ENCODE measurements at places on chromosomes 13 and 19.

DNA sequence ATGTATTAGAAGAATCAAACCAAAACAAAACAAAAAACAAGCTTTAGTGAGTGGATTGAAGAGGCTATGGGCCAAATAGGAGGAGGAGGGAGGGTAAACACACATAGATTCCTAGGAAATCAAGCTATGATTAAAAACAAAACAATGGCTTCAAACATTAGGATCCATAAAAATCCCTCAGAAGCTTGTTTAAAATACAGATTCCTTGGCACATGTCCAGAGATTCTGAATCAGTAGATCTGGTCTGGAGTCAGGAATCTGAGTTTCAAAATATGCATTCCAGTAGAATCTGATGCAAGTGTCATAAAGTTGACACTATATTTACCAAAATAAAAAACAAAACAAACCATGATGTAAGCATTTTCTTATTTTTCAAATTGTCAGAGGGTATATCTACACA lies 692.8 kb upstream of the SGCG start:
- no peak for DNase-seq

DNA sequence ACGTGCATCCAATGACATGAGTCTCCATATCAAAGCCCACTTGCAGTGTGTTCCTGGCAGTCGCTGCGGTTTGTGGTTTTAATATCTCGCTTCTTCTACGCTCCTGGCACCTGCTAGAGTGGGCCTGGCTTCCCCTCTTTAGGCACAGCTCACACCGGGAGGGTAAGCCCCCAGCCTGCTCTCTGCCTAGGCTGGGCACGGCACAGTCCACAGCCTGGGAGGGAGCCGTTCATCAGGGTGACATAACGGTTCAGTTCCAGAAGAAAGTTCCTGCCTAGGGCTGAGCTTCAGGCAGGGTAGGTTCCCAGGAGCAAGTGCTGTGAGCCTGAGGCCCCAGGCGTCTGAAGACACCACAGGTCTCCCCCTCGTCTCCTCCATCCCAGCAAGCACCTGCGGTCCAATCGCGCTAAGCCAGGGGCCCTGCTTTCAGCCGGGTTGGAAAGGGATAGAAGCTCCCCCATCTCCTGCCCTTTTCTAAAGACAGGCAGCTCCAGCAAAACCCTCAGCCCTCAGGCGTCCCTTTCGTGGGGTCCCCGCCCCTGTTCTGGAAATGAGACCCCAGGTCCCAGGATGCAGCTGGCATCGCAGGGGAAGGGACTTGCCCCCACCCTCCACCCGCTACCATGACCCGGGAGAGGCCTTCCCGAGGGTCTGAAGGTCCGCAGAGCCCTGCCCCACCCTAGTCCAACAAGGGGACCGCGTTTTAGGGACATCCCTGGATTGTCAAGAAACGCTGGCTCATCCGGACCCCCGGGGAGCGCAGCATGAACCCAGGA lies 121.6 kb upstream of the ZNF507 start:
- no peak for DNase-seq

DNA sequence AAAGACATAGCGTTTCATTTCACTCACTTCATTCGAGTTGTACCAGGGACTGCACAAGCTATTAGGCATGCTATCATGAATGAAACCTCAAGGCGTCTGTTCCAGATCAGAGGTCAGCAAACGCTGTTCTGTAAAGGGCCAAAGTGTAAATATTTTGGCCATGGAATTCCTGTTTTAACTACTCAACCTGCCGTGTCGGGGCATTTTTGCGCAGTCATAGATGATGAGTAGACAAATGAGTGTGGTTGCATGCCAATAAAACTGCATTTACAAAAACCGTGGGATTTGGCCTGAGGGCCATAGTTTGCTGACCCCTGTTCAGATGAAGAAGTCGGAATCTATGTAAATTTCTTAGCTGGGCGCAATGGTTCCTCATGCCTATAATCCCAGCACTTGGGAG lies 6.5 kb downstream of the INSR start:
- peak; percentile 70 for DNase-seq

DNA sequence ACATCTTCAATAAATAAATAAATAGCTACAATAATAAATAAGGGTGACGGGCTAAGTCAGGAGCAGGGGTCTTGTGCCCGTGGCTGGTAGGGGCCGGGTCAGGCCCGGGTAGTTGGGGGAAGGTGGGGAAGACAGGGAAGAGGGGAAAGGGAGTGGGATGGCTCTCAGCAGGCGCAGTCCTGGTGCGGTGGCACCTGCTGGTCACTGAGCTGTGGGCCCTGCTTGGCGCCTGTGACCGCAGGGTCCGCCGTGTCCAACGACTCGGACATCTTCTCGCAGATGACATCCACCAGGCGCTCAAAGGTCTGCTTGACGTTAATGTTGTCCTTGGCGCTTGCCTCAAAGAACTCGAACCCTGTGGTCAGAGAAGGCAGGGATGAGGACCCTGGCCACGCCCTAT lies 4.3 kb downstream of the MPV17L2 start:
- no peak for DNase-seq

GRCh38 chr19:28468701-28469459 lies 744.1 kb downstream of the UQCRFS1 start:
- peak; percentile 6 for DNase-seq

DNA sequence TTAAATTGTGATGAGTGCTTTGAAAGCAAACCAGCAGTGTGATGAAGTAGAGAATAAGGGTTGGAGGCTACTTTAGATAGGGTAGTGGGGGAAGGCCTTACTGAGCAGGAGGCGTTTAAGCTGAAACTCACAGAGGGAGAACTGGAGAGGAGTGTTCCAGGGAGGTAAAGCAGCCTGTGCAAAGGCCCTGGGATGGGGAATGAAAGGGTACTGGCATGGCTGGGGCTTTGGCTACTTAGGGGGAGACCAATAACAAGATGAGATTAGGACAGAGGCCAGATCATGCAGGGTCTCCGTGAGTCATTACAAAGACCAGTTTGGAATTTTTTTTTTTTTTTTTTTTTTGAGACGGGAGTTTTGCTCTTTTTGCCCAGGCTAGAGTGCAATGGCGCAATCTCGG lies 1.1 kb downstream of the PPP5C start:
- DNase-seq = no peak

DNA sequence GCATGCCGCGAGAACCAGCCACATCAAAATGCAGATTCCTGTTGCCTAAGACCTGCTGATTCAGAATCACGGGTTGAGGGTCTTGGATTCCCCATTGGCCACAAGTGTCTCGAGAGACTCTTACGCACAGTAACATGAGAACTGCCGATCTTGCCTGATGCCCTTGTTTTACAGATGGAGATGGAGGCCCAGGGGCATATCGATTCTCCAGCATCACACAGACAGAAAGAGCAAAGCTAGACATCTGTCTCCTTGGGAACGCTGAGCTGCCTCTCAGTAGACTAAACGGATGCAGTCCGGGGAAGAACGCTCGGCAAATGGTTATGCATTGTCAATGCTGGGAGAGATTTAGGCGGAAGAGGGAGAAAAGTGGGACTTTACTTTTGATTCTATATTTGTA lies 5.4 kb downstream of the NLRP12 start:
- DNase-seq = no peak

DNA sequence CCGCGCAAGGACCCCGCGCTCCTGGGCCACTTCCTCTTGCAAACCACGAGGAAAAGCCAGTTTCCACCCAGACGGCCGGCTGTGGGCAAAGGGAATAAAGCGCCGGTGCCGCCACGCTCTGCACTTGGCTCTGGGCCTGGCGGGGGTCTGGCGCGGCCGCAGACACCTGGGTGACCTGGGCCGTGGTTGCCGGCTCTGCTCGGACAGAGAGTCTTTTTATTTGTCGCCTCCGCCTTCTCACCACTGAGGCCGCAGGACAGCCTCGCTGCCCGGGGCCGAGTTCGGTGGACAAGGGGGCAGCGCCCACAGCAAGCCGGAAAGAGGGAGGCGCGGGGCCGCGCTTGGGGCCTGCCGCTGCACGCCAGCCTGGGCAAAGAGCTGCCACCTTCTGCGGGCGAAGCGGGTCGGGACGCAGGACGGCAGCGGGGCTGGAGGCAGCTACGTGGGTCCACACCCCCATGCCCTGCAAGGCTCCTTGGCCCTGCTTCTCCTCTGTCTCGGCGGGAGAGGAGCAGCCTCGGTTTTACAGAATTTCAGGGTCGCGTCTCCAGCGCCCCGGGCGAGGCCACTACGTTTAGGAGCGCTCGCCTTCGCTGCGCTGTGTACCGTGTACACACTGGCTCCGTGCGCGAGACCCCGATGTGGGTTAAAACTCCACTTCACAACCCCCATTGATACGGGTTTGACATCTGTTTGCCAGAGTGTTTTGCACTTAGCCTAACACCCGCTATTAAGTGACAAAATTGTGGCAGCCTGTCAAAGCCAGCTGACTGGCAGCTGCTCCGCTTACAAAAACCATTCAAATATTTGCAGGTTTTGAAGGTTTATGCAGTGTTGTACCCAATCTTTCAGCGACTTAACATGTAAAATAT lies 13.0 kb upstream of the SOX1 start:
- no peak for DNase-seq

DNA sequence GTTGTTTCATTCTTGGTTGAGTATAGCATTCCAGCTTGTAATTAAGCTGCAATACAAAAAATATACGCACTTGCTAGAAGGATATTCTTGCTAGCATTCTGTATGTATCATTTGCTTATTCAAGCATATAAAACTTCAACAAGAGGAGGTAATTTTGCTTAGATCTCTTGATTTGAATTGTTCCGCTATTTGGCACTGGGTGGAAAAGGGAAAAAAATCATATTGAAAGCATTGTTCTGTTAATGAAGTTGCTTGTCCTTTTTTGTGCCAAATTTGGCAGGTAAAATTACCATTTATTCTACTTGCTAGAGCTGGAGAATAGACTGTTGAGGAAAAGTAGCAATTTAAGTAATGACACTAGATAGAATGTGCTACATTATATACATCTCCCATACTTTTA lies 190.2 kb downstream of the GGACT start:
- no peak for DNase-seq

- peak; percentile 51 for DNase-seq
Observed at GRCh38 chr13:29676535-29676934, 81.0 kb upstream of the SLC7A1 start.

DNA sequence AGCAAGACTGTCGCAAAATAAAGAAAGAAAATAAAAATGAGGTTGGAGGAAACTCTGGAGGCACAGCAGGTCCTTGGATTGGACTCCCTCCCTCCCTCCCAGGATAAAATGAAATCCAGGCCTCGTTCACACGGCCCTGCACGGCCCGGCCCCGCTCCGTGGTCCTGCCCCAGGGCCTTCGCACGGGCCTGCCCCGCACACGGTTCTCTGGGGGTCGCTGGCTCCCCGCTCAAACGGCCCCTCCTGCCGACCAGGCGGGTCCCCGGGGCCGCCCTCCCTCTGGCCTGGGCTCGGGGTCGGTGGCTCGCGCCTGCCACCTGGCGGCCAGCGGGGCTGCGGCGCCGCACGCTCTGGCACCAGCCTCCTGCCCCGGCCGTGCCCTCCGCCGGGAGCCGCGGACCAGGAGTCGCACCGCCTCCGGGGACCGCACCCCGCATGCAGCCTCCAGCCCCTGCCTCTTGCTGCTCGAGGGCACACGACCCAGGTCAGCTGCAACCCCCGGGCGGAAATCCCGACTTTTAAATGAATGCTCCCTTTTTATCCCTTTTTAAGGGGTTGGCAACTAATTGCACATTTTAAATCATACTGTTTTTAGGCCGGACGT lies 1.5 kb upstream of the WDR18 start:
- peak; percentile 60 for DNase-seq

DNA sequence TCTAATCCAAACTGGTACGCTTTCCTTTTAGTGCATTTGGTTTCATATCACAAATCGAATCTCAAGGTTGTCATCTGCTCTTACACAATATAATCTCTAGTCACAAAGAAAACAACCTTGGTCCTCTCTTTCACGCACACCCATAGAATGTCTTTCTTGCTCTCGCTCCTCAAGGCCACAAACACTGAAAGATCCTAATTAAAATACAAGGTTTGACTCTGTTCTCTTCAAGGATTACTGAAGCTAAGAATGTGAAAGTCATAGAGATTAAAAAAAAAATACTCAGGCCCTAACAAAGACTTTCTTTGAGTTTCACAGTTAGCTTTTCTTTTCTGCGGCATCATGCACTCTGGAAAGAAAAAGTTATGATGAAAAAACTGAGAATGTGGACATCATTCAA lies 891.5 kb downstream of the EFNB2 start:
- DNase-seq = peak; percentile 18

GRCh38 chr19:30376272-30376671 lies 4.1 kb downstream of the ZNF536 start:
- no peak for DNase-seq

DNA sequence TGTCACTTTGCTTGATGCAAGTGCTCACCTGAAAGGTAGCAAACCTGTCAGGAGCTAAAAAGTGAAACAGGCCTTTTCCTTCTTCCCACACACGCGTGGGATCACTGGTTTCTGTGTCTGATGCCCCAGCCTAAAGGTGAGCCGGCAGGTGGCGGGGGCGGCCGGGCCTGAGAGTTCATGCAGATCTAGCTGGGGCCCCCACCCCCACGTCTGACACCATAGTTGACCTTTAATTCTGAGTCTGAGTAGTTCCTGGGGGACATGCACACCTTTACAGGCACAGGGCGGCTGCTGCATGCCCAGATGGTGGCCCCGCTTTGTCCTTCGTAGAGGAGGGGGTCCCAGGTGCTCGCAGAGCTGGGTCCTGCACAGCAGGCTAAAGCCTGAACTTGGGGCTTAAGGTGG lies 345.3 kb downstream of the TEX29 start:
- no peak for DNase-seq

GRCh38 chr19:8429826-8430225 lies 14.9 kb upstream of the HNRNPM start:
- DNase-seq = no peak

DNA sequence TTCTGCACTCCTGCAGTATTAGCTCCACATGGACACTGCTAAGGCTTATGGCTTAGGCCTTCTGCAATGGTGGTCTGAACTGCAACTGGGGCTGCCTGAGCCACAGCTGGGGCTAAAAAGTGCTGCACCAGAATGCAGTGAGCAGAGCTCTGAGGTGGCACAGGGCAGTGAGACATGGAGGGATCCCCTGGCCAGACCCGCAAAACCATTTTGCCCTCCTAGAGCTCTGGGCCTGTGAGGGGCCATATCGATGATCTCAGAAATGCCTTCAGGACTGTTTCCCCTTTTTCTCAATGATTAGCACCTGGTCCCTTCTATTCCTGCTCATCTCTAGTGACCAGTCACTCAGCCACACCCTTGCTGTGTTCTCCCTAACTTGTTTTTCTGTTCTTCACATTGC lies 397.7 kb downstream of the UQCRFS1 start:
- no peak for DNase-seq

Measured in RPMI7951 (cell line).